ENCODE measurements at places on chromosomes 12 and 14. TPM values are rescaled to one million over a fixed set of nuclear protein-coding genes. Genes with fewer than 3 reads are reported as not detected.

- DNase-seq, result no peak
These were observed 152.3 kb downstream of the ZNF664 start for GRCh38 chr12:124125203-124125871.

DNA sequence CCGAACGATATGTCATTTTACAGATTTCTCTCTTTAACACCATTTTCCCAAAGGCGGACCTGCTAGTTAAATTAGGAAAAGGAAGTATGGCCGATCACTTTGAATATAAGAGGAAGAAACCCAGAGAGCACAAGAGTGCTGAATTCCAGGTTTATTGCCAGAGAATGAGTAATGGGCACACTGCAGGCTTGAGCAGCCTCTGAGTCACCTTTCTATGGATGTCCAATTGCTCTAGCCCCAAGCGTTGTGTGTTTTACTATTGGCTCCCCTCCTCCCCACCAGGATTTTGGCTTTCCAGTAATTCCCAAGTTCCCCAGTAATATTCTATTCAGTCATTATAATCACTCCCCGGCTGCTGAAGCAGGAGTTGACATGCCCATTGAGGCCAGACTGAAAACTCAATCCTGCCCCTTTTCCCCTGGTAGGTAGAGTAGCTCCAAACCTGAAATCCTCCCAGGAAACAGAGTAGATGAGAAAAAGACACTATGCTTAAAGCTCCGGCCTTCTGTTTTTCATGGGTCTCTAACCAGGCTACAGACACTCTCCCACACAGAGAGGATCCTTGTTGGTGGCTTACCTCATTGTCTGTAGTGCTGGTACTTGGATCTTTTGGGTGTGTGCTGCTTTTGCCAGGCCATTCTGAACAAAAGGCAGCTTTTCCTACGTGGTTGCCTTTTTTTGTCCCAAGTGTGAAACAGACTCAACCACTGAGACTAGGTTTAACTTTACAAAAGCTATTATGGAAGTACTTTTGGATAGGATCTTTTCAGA lies 704.3 kb upstream of the FLRT2 start:
- no peak for DNase-seq

- no peak for DNase-seq
These were observed 16.3 kb upstream of the SLCO1A2 start for GRCh38 chr12:21350975-21351374.

GRCh38 chr12:74899031-74899829 lies 310.4 kb downstream of the KCNC2 start:
- DNase-seq, result no peak

DNA sequence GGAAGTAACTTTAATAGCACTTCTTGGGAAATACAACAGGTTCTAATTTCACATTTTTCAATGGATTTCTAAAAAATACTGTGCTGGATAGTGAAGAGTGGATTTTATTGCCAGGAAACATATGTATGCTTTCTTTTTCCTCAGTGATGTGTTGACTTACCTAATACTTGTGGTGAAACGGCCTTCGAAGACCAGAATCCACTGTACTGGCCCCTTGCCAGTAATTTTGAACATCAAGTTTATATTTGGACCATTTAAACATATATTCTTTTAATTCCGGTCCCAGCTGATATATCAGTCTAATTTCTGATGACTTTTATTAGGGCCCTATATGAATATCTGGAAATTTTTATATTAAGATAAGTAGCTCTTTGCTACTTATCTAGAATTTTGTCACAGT lies 1.8 kb downstream of the MSRB3 start:
- no peak for DNase-seq

- no peak for DNase-seq
These were observed 27.5 kb downstream of the FLVCR2 start for GRCh38 chr14:75605916-75606315.

SPTLC2 gene
- total RNA-seq, result 49.9 TPM

Measured in ureter (tissue), 1 donor.